ENCODE measurements at places on chromosomes 4 and X. TPM values are rescaled to one million over a fixed set of nuclear protein-coding genes. Genes with fewer than 3 reads are reported as not detected.
A peak's percentile ranks its signal among the peaks of the same experiment; 100 is the strongest.

FAAH2 gene
- not detected for total RNA-seq

HTATSF1 gene
- total RNA-seq: 96.2 TPM

GAGE2A gene
- not detected for total RNA-seq

ENPEP gene
- total RNA-seq: 0.53 TPM

HTN1 gene
- total RNA-seq: not detected

BLOC1S4 gene
- total RNA-seq: 21.5 TPM

MAGEE1 gene
- 4.9 TPM for total RNA-seq

SASH3 gene
- 303 TPM for total RNA-seq

MCUB gene
- 109 TPM for total RNA-seq

BTK gene
- total RNA-seq: 0.23 TPM

XAGE2 gene
- not detected for total RNA-seq

SH3D19 gene
- total RNA-seq: not detected

DNA sequence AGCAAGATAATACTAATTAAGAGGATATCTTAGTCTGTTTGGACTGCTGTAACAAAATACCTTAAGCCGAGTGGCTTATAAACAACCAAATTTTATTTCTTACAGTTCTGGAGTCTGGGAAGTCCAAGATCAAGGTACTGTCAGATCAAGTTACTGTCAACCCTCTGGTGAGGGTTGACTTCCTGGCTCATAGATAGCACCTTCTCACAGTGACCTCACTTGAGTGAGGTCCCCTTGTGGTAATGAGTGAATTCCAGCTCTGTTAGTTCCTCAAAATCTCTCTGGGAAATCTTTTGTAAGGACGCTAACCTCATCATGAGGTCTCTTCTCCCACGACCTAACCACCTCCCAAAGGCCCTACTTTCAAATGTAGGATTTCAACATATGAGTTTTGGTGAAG lies 36.9 kb upstream of the ADGRA3 start:
- no peaks in the 10 kb centered on the region for H3K27me3 ChIP-seq
- H3K36me3 ChIP-seq: no peaks in the 10 kb centered on the region
- no peak overlapping the region for H3K4me3 ChIP-seq
- H3K4me1 ChIP-seq: no peaks in the 10 kb centered on the region
- no peak for DNase-seq

GRCh38 chr4:48654015-48654664 lies 125.9 kb downstream of the FRYL start:
- no peak for DNase-seq
- peaks cover 27% of the 10 kb centered on the region for H3K4me1 ChIP-seq
- no peaks in the 10 kb centered on the region for H3K27me3 ChIP-seq
- no peak overlapping the region for H3K4me3 ChIP-seq

DNA sequence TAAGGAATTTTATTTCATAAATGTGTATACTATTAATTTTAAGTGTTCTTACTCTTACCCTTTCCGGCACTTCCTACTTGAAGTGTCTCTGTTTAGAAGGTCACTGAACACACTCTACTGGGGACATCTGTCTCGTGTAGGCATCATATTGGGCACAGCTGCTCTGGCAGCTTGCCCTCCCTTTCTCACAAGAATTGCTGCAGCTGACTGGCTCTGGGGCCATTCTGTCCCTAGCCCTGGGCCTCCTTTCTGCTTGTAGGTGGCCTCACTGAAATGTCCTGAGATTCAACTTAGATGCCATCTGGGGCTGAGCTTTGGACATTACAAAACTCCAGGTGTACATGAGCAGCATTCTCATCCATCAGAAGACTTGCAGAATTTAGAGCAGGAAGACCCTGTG lies 49.6 kb downstream of the SMAD1 start:
- H3K27ac ChIP-seq: no peak overlapping the region
- DNase-seq: no peak
- H3K4me3 ChIP-seq: no peak overlapping the region
- no peaks in the 10 kb centered on the region for H3K36me3 ChIP-seq

- no peaks in the 10 kb centered on the region for H3K4me1 ChIP-seq
- no peak for DNase-seq
- H3K4me3 ChIP-seq: no peak overlapping the region
- no peaks in the 10 kb centered on the region for H3K27me3 ChIP-seq
- no peak overlapping the region for H3K27ac ChIP-seq
Observed at GRCh38 chr4:20857081-20857480, 156.8 kb downstream of the PACRGL start.

DNA sequence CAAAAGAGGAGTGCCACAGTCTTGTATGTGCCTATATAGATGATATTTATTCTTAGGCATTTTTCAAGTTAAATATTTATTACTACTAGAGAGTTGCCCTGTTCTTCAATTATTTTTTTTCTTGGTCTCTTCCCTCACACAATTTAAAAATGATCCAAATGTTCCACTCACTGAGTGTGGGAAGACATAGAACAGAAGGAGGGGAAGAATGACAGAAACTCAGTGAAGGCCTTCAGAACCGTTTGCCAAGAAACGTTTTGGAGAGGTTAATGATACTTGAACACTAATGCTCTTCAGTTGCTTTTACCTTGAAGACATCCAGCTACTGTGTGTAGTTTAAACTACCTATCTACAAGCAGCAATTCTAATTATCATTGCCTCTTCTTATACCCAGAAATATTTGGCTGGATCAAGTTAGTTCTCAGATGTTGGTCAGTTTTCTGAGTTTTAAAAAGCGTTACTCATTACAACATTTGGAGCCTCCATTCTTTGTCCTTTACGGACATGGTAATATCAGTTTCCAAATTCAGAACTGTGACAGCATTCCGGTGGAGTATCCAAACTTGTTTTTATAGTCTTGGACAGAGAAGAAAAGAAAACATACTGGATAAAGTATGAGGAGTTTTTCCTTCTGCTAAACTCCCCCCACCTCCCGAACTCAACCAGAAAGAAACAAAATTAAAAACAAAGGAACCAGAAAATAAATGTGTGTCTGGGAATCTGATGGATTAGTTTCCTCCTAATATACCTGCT lies 389.7 kb downstream of the SPRY1 start:
- H3K4me3 ChIP-seq: no peak overlapping the region
- H3K27me3 ChIP-seq: peaks cover 2% of the 10 kb centered on the region
- DNase-seq: no peak
- H3K27ac ChIP-seq: no peak overlapping the region
- H3K4me1 ChIP-seq: no peaks in the 10 kb centered on the region

DNA sequence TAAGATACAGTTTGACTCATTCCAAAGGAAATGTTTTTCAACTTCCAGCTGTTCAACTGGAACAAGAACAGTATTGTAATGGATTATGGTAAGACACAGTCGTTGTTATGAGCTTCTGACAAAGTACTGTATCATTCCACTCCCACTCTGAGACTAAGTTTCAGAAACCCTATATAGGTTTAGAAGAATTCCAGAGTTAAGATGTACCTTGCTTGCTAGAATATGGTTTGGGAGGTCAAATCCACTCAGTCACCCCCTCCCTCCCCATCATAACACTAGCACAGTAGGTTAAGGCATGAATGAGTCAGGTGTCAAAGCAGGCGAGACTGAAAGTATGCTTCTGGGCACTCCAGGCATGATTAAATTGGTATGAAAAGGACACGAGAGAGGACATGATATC lies 339.7 kb downstream of the DMD start:
- DNase-seq: no peak
- H3K36me3 ChIP-seq: no peaks in the 10 kb centered on the region
- no peak overlapping the region for H3K27ac ChIP-seq
- no peak overlapping the region for H3K4me3 ChIP-seq
- H3K4me1 ChIP-seq: no peaks in the 10 kb centered on the region

DNA sequence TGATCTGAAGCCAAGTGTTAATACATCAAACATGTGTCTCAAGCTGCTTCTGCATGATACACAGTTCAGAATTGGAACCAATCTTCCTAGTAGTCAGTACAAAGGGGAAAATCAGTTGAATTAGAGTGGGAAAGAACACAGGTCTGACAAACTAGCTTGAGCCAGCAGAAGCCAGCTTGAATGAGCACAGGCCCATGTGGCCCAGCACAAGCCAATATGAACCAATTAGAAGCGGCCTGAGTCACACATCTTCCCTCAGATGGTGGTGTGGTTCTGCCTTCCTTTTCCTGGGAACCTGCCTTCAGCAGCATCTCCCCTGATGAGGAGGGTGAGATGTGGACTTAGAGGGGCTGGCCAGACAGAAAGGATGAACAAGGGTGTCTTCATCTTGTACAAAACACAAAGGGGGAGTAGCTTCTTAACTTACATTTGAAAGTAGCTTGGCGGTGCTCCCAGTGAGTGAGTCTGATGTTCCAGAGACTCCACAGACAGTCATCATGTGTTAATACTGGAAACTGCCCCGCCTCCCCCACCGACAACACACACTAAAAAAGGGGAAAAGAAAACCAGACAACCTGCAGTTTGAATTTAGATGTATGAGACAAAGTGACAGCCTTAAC lies 72.0 kb downstream of the FRMPD4 start:
- no peaks in the 10 kb centered on the region for H3K36me3 ChIP-seq
- DNase-seq: no peak
- H3K27me3 ChIP-seq: no peaks in the 10 kb centered on the region
- H3K27ac ChIP-seq: no peak overlapping the region
- H3K4me1 ChIP-seq: no peaks in the 10 kb centered on the region

DNA sequence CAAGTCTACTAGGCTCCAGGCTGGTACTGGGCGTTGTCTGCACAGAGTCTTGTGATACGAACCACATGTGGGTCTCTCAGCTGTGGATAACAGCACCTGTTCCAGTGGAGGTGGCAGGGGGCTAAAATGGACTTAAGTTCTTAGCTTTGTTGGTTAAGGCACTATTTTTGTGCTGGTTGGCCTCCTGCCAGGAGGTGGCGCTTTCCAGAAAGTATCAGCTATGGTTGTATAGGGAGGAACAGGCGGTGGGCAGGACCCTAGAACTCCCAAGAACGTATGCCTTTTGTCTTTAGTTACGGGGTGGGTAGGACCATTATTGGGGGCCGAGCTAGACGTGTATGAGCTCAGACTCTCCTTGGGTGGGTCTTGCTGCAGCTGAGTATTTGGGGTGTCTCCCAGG lies 1138.4 kb downstream of the PCDH19 start:
- no peaks in the 10 kb centered on the region for H3K4me1 ChIP-seq
- DNase-seq: no peak
- H3K36me3 ChIP-seq: no peaks in the 10 kb centered on the region
- H3K27ac ChIP-seq: no peak overlapping the region
- H3K4me3 ChIP-seq: no peak overlapping the region

- no peak for DNase-seq
- no peak overlapping the region for H3K27ac ChIP-seq
- no peaks in the 10 kb centered on the region for H3K36me3 ChIP-seq
- H3K27me3 ChIP-seq: peaks cover 3% of the 10 kb centered on the region
- no peak overlapping the region for H3K4me3 ChIP-seq
- no peaks in the 10 kb centered on the region for H3K4me1 ChIP-seq
Observed at GRCh38 chr4:53617101-53617680, 25.9 kb upstream of the LNX1 start.

- peak overlapping the region; percentile 56 for H3K27ac ChIP-seq
- no peaks in the 10 kb centered on the region for H3K36me3 ChIP-seq
- peaks cover 52% of the 10 kb centered on the region for H3K27me3 ChIP-seq
- DNase-seq: peak; percentile 33
Observed at GRCh38 chr4:71187404-71188155, 151.2 kb upstream of the SLC4A4 start.

DNA sequence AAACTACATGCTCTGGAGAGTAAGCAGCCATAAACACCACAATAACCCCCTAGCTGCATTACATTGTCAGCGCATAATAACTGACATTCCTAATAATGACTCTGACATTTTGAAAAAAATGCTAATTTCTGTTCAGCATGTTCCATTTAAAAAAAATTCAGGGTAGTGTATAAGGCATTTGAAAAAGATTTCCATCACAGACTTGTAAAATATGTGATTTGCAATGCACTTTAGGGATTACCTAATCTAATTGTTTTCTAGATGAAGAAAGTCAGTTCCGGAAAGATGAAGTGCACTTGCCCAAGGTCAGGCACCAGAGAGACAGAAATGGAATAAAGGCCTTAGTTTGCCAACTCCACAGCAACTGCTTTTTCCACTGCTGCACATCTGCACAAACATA lies 55.3 kb downstream of the FANCB start:
- no peak for DNase-seq
- no peak overlapping the region for H3K27ac ChIP-seq
- H3K4me1 ChIP-seq: no peaks in the 10 kb centered on the region
- no peaks in the 10 kb centered on the region for H3K36me3 ChIP-seq

DNA sequence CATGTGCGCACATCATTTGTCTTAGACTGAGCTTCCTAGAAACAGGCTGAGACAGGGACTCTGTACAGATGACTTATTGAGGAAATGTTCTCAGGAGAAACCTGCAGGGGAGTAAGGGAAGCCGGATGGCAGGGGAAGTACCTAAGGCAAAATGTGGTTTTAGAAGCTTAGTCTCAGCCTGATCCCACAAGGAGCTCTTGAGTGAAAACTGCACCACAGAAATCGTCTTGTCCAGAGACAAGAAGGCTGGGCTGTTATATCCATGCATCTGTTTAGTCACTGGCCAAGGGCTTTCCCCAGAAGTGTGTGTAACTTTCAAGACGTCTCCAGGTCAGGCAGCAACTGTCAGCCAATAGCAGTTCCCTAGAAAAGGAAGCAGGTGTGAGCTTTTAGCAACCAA lies 86.0 kb downstream of the FUNDC1 start:
- no peaks in the 10 kb centered on the region for H3K27me3 ChIP-seq
- no peaks in the 10 kb centered on the region for H3K4me1 ChIP-seq
- no peak for DNase-seq
- H3K36me3 ChIP-seq: no peaks in the 10 kb centered on the region
- H3K27ac ChIP-seq: no peak overlapping the region
- no peak overlapping the region for H3K4me3 ChIP-seq

GRCh38 chr4:1170156-1170975 lies 2.0 kb downstream of the SPON2 start:
- peaks cover 28% of the 10 kb centered on the region for H3K27me3 ChIP-seq
- H3K4me1 ChIP-seq: peaks cover 39% of the 10 kb centered on the region
- no peak for DNase-seq
- H3K27ac ChIP-seq: no peak overlapping the region
- H3K4me3 ChIP-seq: peak overlapping the region; percentile 28

- no peak overlapping the region for H3K27ac ChIP-seq
- peaks cover 9% of the 10 kb centered on the region for H3K4me1 ChIP-seq
- H3K27me3 ChIP-seq: no peaks in the 10 kb centered on the region
Observed at GRCh38 chr4:148375584-148375983, 66.6 kb downstream of the NR3C2 start.

- peaks cover 18% of the 10 kb centered on the region for H3K36me3 ChIP-seq
- peaks cover 21% of the 10 kb centered on the region for H3K4me1 ChIP-seq
- peaks cover 7% of the 10 kb centered on the region for H3K27me3 ChIP-seq
- H3K4me3 ChIP-seq: peak within 1 kb of the TSS; percentile 89
- DNase-seq: peak; percentile 78
- H3K27ac ChIP-seq: peak within 1 kb of the TSS; percentile 96
Observed at GRCh38 chrX:103254921-103255493, at the start of gene TCEAL8. Gene TCEAL8, minus strand, starts transcription at chrX:103255155. Its CDS starts 1,176 bp downstream, at chrX:103253979.

- peaks cover 50% of the 10 kb centered on the region for H3K27me3 ChIP-seq
- H3K27ac ChIP-seq: no peak within 1 kb of the TSS
- H3K4me3 ChIP-seq: peak within 1 kb of the TSS; percentile 64
- peaks cover 13% of the 10 kb centered on the region for H3K4me1 ChIP-seq
Observed at GRCh38 chr4:100189820-100190642, at the start of gene DDIT4L. Gene DDIT4L, minus strand, starts transcription at chr4:100190468. Its CDS starts 485 bp downstream, at chr4:100189983.

GRCh38 chr4:22410645-22411247 lies 105.1 kb downstream of the ADGRA3 start:
- H3K4me1 ChIP-seq: no peaks in the 10 kb centered on the region
- H3K4me3 ChIP-seq: no peak overlapping the region
- H3K36me3 ChIP-seq: no peaks in the 10 kb centered on the region
- H3K27ac ChIP-seq: no peak overlapping the region
- no peaks in the 10 kb centered on the region for H3K27me3 ChIP-seq
